ENCODE measurements at places on chromosomes 5 and 9.

- DNase-seq = no peak
These were observed 1.3 kb downstream of the CCNI2 start for GRCh38 chr5:132748522-132749000.

DNA sequence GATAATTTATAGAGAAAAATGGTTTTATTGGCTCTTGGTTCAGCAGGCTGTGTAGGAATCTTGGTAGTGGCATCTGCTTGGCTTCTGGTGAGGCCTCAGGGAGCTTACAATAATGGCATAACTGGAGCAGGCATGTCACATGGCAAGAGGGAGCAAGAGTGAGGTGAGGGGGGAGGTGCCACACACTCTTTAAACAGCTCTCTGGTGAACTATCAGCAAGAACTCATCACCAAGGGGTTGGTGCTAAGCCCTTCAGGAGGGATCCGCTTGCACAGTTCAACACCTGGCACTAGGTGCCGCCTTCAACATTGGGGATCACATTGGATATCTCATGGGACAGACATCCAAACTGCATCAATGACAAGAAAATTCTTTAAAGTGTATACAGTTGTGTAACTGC is 10.5 kb downstream of the GPBP1 start:
- no peak for DNase-seq

GRCh38 chr5:127088251-127088650 is 14.9 kb upstream of the C5orf63 start:
- DNase-seq = no peak

DNA sequence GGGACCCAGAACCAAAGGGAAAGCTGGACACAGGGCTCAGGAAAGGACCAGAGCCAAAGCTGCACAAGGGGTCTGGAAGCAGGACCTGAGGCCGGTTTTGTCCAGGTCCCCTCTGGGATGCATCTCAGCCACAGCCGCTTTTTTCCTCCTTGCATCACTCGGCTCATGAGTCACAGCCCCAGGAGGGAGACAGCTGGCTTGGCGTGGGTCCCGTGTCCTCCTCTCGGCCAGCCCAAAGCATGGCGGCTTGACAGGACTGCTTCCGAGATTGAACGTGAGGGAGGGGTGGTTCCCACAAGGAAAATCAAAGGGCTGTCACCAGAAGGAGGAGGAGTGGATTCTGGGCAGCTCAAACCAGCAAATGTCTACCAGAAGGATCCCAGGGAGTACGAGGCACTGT is 56.7 kb upstream of the CPLX2 start:
- no peak for DNase-seq

- DNase-seq = no peak
These were observed 203.8 kb upstream of the ACO1 start for GRCh38 chr9:32180597-32180996.

GRCh38 chr9:9881692-9882091 is 731.1 kb downstream of the PTPRD start:
- DNase-seq = no peak

DNA sequence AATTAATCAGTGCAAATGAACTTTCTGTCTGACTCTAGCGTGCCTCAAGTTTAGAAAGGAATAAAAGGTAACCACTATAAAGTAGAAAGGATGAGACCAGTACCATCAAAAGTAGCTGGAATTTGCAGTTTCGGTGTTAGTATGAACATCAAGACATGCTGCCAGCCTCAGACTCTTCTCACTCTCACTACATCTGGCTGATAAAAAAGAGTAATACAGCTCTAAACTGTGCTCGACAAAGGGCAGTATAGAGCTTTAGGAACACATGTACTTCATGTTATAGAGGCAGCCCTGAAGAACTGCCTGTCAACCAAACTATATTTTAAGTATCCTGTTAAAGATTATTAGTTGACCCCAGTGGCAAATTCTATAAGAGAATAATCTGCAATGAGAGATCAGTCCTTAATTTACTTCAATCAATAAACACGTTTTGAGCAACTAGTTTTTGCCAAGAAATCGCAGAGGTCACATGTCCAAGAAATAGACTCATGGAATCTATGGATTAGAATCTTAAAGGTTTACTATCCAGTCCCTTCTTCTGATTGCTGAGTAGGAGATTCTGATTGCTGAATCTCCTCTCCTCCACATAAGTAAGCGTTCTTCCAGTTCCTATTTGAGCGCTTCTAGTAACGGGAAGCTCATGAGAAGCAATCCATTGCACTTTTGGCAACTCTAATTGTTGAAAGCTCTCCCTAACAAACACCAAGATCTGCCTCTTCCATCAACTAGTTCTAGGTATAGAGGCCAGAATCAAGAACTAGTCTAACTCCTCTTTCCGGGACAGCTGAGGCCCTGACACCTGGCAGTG is 941 bp downstream of the XPA start:
- DNase-seq = no peak

- DNase-seq = no peak
These were observed 124.6 kb downstream of the MAST4 start for GRCh38 chr5:66720780-66721179.

DNA sequence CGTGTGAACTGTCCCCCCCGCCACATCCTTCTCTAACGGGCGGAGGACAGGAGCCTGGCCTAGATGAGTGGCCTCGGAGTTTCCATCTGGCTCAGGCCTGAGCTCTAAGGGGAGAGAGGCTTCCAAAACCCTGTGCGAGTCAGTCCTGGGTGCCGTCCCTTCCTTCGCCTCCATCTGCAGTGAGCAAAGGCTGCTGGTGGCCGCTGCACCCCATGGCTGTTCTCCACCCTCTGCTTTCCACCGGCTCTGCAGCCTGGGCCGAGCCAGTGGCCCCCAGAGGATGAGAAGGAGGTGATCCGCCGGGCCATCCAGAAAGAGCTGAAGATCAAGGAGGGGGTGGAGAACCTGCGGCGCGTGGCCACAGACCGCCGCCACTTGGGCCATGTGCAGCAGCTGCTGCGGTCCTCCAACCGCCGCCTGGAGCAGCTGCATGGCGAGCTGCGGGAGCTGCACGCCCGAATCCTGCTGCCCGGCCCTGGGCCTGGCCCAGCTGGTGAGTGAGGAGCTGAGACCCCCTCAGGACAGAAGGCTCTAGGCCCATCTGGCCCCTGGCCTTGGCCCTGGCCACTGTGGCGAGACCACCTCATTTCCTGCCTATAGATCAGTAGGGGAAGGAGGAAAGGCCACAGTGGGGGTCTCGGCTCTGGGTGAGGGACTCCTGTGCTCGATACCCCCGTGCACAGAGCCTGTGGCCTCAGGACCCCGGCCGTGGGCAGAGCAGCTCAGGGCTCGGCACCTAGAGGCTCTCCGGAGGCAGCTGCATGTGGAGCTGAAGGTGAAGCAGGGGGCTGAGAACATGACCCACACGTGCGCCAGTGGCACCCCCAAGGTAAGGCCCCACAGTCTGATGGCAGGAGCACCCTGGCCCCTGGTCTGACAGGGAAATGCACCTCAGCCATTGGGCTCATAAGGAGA is 3.0 kb downstream of the PKN3 start:
- no peak for DNase-seq

GRCh38 chr9:84655447-84655846 is 14.1 kb upstream of the NTRK2 start:
- DNase-seq = no peak

GRCh38 chr5:42876375-42876844 is 64.7 kb upstream of the SELENOP start:
- no peak for DNase-seq

GRCh38 chr5:158640593-158640980 is 459.1 kb downstream of the EBF1 start:
- no peak for DNase-seq

GRCh38 chr9:133945977-133946753 is 46.0 kb downstream of the VAV2 start:
- no peak for DNase-seq

- DNase-seq = no peak
These were observed 35.7 kb downstream of the BNC2 start for GRCh38 chr9:16834817-16835216.

GRCh38 chr5:5925191-5925590 is 453.2 kb downstream of the MED10 start:
- DNase-seq = no peak

DNA sequence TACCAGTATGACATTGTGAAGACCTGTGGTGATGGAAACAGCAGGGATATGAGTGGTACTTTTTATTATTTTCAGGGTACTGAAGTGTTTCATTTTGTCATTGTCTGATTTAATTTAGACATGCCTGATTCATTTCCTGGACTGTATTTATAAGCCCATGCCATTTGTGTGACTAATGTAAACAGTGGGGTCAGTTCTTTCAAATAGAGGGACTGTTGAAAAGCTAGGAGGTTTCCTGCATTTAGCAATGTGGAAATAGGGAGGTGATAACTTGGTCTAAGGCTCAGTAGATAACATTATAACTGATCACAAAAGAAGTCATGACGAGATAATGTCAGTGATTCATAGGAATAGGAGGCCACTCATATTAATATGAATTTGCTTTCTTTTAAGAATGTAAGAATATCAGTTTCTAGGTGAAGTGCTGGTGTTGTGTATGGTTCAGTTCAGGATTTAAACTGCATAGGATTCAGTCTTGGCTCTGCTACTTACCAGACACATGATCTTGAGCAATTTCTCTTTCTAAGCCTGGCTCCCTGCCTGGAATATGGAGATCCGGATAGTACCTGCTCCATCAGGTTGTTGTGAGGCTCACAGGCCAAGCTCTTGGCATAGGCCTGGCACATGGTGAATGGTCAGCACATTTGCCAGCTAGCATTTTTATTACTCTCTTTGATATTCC is 7.5 kb downstream of the RASGRF2 start:
- no peak for DNase-seq

- DNase-seq = no peak
These were observed 281.6 kb downstream of the MAST4 start for GRCh38 chr5:66877843-66878242.

GRCh38 chr5:59132131-59132530 is 549.3 kb downstream of the RAB3C start:
- no peak for DNase-seq

DNA sequence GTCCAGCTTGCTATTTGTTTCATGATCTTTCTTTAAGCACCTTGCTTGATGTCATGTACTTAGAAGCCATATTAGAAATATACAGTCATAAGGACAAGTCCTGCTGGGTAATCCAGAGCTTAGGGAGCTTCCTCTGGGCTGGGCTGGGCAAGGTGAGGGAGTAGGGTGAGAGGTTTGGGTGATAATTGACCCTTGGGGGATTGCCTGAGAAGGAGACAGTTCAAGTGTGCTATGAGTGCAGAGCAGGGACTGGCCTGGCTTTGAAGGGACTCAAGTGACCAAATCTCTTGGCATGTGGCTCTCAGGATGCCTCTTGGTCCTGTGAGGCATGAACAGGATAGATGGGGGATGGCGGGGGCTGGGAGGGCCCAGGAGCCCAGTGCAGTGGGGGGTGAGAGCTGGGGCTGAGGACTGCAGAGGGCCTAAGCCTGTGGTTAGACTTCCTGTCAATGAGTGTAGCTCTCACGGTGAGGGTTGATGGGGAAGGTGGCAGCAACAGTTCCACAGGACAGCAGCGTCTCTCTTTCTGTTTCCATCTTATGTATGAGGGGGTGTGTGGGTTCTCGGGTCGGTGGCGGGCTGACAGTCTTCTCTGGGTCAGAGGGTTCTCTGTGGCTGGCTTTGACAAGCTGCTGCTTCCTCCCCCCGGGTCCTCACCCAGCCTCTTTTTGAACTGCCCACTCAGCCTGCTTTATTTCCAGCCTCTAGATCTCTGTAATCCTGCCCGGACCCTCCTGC is 53.5 kb downstream of the RGS3 start:
- peak; percentile 55 for DNase-seq

GRCh38 chr5:36246036-36246800 is 4.5 kb upstream of the NADK2 start:
- DNase-seq = no peak

- DNase-seq = no peak
These were observed 98.4 kb downstream of the TARS1 start for GRCh38 chr5:33539212-33539611.

DNA sequence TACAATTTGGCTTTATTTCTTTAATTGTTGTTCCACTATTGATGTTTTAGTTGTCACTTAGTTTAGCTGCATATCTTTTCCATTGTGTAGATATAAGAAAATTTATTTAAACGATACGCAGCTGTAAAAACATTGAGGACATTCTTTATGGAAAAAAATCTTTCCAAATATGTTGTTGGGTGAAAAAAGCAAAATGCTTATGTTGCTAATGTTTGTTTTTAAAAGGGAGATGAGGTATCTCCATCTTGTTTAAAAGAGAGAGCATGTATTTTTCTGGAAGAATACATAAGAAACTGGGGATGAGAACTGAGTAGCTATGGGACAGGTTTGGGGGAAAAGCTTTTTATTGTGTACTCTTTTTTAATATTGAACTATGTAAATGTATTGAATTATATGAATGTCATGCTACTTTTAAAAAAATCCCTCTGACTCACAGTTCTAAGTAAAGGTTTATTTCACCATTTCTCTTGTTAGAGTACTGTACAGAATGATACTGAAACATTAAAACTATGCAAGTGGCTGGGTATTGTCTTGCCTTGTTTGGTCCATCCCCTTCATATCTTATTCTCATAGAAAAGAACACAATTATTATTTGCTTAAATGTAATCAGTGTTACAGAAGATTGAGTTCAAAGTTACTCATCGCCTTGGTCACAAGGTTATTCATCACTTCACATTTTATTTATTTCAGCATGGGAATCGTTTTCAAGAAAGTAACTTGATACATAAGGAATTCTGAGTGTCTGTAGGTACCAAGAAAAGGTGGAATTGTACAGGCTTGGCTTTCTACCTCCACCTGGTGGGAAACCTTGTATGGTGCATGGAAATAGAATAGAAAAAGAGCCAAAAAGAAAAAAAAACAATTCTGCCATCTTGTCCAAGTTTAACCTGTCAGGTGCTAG is 85.8 kb downstream of the RIC1 start:
- DNase-seq = no peak

DNA sequence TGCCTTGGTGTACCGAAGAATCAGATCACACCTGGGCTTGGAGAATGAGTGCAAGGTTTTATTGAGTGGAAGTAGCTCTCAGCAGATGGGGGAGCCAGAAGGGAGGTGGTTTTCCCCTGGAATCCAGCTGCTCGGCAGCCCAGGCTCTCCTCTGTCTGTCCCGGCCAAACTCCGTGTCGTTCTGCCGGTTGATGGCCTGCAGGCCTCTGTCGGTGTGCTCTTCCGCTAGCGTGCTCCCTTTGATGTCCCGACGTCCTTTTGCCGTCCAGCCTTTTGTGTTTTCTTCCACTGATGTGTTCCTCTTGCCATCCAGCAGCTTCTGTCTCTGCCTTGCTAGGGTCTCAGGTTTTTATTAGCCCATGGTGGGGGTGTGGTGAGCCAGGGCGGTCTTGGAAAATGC is 28.0 kb upstream of the MIER3 start:
- DNase-seq = no peak

GRCh38 chr9:128372188-128372641 is 1.0 kb downstream of the URM1 start:
- no peak for DNase-seq

DNA sequence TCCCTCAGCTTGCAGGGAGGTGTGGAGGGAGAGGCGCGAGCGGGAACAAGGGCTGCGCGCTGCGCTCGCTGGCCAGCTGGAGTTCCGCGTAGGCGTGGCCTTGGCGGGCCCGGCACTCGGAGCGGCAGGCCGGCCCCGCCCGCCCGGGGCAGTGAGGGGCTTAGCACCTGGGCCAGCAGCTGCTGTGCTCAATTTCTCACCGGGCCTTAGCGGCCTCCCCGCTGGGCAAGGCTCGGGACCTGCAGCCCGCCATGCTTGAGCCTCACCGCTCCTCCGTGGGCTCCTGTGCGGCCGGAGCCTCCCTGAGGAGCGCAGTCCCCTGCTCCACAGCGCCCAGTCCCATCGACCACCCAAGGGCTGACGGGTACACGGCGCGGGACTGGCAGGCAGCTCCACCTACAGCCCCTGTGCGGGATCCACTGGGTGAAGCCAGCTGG is 1516.4 kb downstream of the EFNA5 start:
- DNase-seq = no peak

Data from activated CD4-positive, alpha-beta T cell treated with anti-CD3 and anti-CD28 coated beads, Interleukin-2, amount 50 U/mL, for 4 hours (primary cell).